ENCODE measurements at places on chromosomes 5 and 9.
A peak's percentile ranks its signal among the peaks of the same experiment; 100 is the strongest.

DNA sequence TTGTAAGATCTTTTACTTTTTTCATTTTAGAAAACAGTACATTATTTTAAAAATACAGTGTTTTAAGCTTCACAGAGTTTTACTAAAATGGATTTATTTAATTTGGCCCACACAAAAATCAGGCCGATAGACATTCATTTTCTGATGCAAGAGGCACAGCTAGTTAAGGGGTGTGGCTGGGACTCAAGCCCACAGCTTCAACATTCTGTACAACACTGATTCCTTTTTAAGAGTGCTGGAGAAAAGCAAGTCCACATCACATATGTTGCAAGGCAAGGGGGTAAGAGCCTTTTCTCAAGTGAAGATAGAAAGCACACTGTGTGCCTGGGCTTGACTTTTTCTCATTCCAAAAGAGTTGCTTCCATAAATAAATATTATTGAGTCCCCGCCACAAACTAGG is 195.9 kb downstream of the RFK start:
- no peak for DNase-seq

DNA sequence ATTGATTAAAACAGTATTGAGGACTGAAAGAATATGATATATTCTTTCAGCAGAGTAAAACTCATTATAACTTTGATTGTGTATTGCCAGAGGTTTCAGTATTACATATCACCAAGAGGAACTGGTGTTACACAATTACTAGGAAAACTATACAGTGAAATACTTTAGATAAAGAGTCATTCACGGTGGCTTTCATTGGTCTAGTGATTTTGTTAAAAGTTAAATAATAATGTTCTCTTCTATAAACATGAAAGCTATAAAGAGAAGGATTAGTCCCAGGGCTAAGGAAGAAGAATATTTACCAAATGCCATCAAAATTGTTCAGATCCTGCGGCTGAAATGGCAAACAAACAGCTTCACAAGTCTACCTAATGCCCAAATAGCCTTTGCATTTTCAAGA is 306.2 kb downstream of the SEMA5A start:
- no peak for DNase-seq

- DNase-seq: no peak
Measured at GRCh38 chr9:126743041-126743440, 61.8 kb upstream of the ZBTB43 start.

- no peak for DNase-seq
Measured at GRCh38 chr5:142078221-142078620, 30.4 kb upstream of the NDFIP1 start.

DNA sequence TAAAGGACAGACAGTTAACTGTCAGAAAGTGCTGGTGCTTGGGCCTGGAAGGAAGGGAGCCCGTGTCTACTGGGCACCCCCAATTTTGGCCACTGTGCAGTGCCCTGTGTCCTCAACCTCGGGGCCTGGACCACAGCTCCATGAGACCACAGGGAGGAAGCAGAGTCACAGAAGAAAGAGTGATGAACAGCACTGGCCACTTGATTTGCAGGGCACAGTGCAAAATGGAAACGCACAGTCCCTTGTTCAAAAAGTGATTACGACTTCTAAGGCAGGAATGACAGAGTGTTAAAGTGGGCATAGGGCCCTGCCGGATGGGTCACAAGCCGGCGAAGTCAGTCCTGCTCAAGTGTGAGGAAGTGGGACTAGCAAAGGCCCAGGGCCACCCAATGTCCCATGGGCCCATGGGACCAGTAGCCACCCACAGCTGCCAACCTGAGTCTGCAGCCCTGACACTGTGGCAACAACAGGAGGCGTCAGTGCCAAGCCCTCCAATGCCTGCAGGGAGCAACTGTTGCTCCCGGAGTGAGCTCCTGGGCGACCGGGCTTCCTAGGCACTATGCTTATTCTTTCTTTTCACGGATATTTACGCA is 85.4 kb downstream of the ADAMTS2 start:
- no peak for DNase-seq

DNA sequence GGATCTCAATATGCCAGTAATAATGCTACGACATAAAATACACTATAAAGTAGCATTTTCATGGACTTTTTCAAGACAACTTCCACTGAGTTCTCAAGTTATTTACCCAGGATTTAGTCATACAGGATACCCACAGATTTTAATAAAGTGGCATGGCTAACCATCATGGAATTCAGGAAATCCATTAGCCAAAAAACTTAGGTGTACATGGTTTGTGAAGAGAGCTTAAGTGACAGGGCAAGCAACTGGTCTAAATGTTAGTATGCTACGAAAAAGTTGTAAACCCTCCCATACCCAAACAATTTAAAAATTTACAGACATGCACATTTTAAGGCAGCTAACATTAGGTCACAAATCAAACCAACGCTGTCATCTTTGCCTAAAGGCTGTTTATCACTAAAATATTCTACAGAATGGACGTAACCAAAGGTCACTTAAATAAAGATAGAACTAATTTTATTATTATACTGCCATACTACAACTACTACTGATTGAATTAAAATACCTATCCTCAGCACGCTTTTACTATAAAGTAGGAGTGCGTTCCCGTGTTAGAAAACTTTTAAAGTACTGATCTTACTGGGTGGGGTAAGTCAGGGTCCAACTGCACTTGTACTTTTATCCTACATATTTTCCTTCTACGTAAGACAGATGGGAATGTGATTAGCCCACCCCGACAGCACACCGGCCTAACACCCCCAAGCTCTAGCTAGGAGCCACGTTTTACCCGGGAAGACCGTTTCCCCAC is 1.1 kb downstream of the UBTD2 start:
- DNase-seq: no peak

- DNase-seq: no peak
Measured at GRCh38 chr5:91514400-91514799, 131.3 kb upstream of the ARRDC3 start.

DNA sequence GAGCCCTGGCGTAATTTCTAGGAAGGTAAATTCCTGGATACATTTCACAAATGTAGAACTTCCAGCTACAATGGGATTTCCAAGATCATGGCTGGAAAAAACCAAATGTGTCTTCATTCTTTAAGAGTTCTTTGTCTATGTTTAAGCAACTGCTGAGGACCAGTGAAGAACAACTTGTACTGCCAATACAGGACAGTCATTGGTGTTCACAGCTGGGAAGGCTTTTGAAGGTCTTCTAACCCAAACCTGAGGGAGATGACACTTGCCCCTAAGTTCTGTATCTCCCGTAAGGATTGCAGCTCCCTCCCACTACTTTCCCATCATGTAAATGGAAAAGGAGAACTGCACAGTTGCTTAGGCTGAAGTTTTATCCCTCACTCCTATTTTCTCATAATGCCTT is 28.4 kb downstream of the TMEM167A start:
- DNase-seq: no peak

GRCh38 chr5:132467287-132467984 is 23.1 kb downstream of the IRF1 start:
- no peak for DNase-seq

DNA sequence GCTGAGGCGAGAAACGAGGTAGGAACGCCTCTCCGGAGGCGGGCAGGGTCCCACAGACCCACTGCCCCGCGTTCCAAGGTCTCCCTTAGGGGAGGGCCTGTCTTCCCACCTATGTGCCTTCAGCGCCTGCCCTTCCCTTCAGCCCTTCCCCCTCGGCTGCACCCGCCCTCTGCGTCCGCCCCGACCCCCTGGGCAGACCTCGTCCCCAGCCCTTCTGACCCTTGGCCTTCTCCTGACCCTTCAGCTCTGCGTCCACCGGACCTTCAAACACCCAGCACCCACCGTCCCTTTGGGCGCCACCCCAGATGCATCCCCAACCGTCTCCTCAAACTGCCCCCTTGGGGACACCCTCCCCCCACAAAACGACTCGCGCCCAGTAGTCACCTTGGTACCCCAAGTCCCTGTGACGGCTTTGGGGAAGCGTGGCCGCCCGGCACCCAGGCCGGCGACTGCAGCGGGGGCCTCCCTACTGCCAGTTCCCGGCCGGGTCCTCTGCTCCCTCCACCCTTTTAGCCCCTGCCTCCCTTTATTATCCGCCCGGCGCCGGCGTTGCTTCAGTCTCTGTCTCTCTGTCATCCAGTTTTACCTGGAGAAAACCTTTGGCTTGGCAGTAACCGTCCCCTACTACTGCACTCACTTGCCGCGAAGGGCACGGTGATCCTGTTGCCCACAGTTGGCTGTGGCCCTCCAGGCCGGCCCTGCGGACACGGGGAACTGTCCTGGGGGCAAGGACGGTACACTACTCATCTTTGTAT is 421 bp downstream of the RUSC2 start:
- DNase-seq: peak; percentile 8

DNA sequence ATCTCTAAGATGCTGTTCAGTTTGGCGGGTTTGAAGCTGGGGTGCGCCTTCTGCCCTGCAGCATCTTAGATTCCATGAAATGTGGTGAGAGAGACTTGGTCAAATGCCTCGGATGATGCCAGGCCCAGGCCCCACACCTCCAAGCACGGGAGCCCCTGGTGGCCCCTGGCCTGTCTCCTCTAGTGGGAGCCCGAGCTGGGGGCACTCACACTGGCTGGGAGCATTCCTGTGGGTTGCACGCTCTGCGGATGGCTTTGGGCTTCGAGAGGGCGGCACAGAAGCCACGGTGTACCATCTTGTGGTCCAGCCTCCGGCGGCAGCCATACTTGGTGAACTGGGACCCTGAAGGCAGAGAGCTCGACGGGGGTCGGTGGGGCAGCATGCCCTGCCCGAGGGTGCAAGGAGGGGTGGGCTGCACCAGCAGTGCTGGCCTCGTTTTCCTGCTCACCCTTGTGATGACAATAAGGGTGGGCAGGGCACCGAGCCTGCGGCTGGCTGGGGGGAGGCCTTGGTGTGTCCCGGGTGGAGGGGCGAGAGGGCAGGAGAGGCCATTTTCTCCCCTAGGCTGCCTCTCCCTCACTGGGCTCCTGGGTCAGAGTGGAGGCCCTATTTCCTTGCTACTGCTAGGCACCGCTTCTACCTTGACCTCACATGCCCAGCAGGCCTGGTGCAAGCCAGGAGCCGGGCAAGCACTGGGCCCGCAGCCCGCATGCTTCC is 65.8 kb downstream of the ZNF354C start:
- no peak for DNase-seq

DNA sequence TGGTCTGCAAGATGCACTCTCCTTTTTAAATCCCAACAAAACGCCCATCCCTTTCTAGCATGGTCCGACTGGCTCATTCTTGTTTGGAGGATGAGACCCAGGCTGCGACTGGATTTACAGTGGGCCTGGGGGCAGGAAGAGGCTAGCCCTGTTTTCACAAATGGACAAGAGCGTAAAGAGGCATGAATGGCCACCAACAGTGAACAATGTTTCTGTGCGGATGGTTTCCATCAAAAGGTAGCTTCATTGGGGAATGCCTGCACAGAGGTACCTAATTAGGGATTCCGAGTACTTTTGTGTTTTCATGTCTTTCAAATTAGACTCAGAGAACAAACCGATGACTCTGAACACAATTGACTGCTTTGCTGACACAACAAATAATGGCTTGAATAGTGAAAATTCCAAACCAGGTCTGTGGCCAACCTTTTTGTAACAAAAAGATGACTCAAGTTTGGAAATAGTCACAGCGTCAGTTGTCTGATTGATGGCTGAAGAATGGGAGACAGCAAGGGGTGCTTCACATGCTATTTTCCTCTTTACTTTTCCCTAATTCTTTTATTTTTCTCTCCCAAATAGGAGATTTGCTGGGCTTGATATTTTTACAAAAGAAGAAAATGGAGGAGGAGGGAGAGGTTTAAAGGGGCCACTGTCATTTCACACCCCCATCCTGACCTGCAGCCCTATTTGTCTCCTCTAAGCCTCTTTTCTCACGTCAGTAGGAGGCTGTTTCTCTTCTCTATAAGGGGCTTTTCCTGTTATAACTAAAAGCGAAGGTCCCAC is 208.1 kb upstream of the S1PR3 start:
- no peak for DNase-seq

DNA sequence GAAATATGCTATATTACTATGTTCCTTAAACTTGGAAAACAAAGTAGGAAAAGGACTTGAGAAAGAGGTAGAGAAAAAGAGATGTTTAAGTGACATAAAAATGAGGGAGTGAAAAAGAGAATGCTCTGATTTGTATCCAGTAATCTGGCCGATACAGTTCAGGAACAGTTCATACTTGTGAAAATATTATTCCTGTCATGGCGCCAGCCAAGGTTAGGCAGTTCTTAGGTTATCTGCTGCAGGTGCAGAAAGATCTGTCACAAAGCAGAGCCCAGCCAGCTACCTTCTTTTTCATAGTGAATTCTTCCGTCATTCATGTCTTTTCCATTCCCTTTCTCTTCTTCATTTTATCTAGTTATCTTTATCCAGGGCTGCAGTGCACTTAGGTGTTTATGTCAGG is 256.3 kb downstream of the ADAMTSL1 start:
- DNase-seq: no peak

GRCh38 chr5:149671544-149671943 is 58.6 kb upstream of the PPARGC1B start:
- no peak for DNase-seq

DNA sequence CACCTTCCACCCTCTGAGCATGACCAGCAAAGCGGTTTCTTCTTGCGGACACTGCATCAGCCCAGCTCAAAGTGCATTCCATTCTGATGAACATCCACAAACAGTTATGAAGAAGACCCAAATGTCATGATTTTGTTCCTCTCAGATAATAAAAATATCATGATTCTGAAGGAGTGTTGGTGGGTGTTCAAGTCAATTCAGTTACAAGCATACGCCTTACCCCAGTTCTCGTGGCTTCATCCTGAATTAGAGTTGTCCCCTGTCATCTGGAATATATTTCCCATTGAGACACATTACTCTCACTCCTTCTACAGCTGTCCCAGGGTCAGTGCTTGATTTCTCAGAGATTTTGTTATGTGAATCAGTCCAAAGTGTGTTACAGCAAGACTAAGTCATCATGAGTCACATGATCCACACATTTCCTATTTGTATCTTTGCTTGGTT is 325.4 kb downstream of the RFX3 start:
- DNase-seq: no peak

- no peak for DNase-seq
Measured at GRCh38 chr9:124079176-124079925, 67.8 kb downstream of the LHX2 start.

GRCh38 chr5:32143617-32144377 is 30.3 kb downstream of the GOLPH3 start:
- no peak for DNase-seq

DNA sequence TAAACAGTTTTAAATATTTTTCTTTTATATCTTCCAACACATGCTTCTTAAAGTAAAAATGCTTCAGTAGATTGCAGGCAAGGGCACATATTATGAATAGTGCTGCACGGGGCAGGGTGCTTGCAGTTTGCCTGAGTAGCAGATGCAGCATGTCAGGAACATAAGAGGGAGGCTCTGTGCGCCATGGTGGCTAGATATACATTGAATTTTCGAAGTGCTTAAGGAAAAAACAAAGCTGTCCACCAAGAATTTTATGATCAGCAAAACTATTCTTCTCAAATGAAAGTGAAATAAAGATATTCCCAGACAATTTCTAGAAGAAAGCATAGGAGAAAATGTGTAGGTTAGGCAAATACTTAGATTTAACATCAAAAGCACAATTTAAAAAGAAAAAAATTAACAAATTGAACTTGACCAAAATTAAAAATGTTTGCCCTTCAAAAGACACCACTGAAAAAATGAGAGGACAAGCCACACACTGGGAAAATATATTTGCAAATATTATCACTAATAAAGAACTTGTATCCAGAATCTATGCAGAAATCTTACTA is 213.2 kb downstream of the NR3C1 start:
- DNase-seq: no peak

GRCh38 chr5:131209506-131210150 is 38.9 kb downstream of the LYRM7 start:
- DNase-seq: peak; percentile 46
